ENCODE measurements at places on chromosomes 13 and 19.

- no peak for DNase-seq
Measured at GRCh38 chr13:40651866-40652587, 14.4 kb downstream of the FOXO1 start.

DNA sequence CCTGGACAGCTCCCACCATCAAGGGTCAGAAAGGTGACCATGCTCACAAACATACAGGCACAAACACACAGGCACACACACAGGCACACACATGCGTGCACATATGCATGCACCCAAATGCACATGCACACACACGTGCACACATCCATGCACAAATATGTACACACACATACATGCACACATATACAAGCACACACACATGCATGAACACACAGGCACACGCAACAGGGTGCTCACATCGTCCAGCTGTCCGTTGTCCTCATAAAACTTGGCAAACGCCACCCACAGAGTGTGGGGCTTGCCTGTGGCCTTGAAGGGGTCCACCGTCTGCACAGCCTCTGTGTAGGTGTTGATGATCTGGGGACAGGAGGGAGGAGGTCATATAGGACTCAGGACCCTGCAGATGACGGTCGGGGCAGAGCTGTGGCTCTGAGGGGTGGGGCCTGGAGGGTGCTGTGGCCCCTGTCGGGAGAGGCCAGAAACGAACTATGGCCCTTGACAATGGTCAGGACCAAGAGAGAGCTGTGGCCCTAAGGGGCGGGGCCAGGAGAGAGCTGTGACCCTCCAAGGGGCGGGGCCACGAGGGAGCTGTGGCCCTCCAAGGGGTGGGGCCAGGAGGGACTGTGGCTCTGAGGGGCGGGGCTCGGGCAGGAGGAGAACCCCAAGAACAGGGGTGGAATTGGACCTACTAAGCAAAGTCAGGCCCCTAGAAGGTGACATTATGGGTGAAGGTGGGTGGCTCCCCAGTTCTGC lies 6.2 kb downstream of the XAB2 start:
- DNase-seq = no peak

- DNase-seq = no peak
Measured at GRCh38 chr19:38045554-38046253, 138.7 kb downstream of the SIPA1L3 start.

DNA sequence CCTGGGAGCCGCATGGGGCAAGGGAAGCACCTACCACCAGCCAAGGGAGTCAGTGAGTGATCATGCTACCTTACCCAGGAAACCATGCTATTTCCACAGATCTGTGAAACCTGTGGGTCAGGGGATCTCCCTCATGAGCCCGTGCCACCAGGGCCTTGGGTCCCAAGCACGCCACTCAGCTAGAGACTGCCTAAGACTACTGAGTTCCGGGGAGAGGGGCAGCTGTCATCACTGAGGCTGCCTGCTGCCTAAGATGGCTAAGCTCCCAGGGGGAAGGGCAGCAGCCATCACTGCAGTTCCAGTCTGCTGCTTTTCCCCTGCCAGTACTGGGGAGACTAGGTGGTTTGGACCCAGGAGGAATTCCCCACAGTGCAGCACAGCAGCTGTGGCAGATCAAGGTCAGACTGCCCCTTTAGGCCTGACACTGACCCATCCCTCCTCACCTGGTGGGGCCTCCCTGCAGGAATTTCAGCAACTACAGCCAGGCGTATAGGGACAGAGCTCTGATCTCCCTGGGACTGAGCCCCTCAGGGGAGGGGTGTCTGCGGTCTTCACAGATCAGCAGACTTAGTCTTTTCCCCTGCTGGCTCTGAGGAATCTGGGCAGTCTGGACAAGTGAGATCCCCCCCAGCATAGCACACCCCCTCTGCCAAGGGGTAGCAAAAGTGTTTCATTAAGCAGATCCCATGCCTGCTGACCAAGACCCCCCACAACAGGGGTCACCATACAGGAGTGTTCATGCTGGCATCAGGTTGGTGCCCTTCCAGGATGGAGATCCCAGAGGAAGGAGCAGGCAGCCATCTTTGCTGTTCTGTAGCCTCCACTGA lies 26.9 kb downstream of the VSTM2B start:
- DNase-seq = no peak

GRCh38 chr13:39217471-39217870 lies 179.2 kb downstream of the NHLRC3 start:
- no peak for DNase-seq

DNA sequence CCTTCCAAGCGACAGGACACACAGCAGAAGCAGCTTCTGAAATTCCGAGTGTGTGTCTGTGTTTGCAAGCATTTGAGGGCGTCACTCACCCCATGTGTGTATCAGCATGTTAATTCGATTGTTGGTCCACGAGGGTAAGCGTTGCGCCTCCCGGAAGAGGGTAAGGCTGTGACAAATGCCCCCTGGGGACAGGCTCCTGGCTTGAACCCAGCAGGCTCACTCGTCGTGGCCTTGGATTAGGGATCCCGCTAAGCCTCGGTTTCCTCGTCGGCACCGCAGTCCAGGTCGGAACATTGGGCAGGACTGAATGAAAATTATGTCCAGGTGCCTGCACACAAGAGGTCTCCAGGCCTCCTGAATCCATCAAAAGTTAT lies 606 bp upstream of the STXBP2 start:
- no peak for DNase-seq

DNA sequence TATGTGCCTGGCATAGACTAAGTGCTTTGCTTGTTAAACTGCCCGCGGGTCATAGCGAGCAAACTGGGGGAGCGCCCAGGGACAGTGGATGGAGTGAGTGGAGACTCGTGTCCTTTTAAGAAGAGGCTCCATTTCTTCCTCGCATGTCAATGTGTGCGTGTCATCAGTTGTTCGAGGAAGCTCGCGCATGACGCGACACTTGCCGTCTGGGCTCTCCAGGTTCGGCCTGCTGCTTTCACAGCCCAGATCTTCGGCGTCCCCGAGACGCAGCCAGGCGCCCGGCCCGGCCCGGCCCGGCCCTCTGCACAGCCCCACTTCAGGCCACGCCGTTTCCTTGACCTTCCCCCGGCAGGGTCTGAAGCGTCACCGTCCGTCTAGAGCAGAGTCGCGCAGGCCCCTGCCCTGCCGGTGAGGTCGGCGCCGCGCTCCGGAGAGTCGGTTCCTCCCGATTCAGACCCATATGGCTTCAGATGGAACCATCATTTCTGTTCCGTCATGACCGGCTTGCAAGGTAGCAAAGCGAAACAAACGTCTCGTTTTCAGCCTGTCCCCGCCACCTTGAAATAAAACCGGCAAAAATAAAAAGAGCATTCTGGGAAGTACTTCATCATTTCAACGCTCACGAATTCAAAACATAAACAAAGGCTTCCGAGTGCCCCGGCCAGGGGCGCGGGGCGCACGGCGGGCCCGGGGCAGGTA lies 599 bp upstream of the ARHGEF7 start:
- peak; percentile 41 for DNase-seq

- DNase-seq = no peak
Measured at GRCh38 chr19:53504885-53505284, 33.1 kb upstream of the ZNF331 start.

DNA sequence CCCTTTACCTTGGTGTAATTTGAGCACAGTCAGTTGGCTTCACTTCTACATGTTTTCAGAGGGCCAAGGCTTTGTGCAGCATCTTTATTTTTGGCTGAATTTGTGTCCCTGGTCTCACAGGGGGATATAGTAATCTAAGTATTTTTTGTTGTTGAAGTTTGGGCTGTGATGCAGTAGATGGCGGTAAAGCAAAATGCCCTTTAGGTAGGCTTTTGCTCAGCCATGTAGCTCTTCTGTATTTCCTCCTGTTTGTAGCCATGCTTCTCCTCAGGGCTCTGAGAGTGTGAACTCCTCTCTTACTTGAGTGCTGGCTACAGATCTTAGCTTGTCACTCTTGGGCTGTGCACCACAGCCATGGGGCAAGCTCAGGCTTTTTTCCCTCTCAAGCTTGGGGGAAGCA lies 328.6 kb downstream of the SLITRK5 start:
- DNase-seq = no peak

DNA sequence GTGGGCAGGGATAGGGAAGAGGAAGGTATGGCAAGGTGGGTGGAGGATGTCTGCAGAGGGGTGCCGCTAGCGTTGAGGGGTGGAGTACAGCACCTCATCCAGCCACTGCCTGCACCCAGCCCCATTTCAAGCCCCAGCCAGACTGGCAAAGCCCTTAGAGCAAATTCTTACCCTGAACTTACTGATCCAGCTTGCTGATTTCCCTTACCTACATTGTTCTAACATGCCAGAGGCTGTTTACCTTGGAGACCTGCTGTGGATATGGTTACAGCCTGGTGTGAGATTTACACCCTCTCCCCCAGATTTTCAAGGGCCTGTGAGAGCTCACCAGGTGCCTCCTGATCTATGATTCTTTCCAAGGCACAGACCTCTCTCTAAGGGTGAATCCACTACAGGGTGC lies 86.0 kb downstream of the ZNF726 start:
- DNase-seq = no peak

DNA sequence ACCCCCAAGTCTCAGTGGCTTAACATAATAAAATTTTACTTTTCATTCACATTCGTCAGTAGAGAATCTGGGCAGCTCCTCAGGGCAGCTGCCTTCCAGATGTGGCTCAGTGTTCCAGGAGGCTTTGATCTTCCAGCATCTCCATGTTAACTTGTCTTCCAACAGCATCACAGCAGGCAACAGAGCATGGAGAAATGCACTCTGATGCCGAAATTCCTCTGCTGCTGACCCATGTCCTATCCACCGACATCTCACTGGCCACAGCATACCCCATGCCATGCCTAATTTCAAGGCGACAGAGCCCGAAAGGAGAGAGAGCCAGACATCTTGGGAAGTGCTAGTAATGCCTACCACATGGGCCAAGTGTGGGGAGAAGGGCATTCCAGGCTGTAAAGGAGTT lies 64.9 kb upstream of the MEDAG start:
- no peak for DNase-seq

GRCh38 chr13:112253631-112254030 lies 122.5 kb upstream of the SPACA7 start:
- no peak for DNase-seq

DNA sequence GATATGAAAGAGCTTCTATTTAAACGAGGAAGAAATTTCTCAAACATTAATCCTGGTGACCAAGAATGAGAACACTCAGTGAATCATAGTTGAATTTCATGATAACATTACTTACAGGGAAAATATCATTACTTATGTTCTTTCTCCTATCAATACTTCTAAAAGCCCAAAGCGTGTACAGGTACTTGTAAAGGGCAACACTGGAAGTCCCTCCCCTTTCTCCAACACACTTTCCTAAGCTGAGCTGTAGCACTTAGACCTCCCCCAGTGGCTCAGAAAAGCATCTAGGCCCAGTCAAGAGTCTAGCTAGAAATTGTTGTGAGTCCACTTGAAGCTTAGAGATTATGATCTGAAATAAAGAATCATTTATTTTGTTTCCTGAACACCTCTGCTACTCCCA lies 150.7 kb downstream of the ABCC4 start:
- no peak for DNase-seq

- DNase-seq = peak; percentile 89
Measured at GRCh38 chr19:40754611-40755247, 3.7 kb downstream of the SNRPA start.

- no peak for DNase-seq
Measured at GRCh38 chr19:45323671-45324081, 1.0 kb upstream of the CKM start.

All from activated naive CD4-positive, alpha-beta T cell treated with anti-CD3 and anti-CD28 coated beads for 36 hours (primary cell).